ENCODE measurements at places on chromosomes 7 and 10.
A peak's percentile ranks its signal among the peaks of the same experiment; 100 is the strongest.

GRCh38 chr10:120077707-120078492, 185.4 kb downstream of the SEC23IP start:
- H3K4me1 ChIP-seq, result no peaks in the 10 kb centered on the region
- H3K27me3 ChIP-seq, result peaks cover 7% of the 10 kb centered on the region
- DNase-seq, result no peak
- no peak overlapping the region for H3K27ac ChIP-seq
- H3K36me3 ChIP-seq, result no peaks in the 10 kb centered on the region

DNA sequence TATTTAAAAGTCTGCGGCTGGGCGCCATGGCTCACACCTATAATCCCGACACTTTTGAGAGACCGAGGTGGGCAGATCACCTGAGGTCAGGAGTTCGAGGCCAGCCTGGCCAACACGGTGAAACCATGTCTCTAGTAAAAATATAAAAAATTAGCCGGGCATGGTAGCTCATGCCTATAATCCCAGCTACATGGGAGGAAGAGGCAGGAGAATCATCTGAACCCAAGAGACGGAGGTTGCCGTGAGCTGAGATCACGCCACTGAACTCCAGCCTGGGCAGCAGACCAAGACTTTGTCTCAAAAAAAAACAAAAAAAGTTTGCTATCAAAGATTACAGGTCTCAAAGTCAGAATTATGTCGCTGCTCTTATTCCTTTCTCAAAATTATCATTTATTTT, 55.5 kb downstream of the HIBADH start:
- H3K27ac ChIP-seq, result peak overlapping the region; percentile 69
- H3K36me3 ChIP-seq, result 0 out of 2 replicates have a peak, but pooled peaks cover 4% of the 10 kb centered on the region
- no peak for DNase-seq

- no peak for DNase-seq
- H3K27me3 ChIP-seq, result no peaks in the 10 kb centered on the region
- no peaks in the 10 kb centered on the region for H3K4me1 ChIP-seq
Measured at GRCh38 chr7:42694894-42695507, 216.9 kb downstream of the C7orf25 start.

DNA sequence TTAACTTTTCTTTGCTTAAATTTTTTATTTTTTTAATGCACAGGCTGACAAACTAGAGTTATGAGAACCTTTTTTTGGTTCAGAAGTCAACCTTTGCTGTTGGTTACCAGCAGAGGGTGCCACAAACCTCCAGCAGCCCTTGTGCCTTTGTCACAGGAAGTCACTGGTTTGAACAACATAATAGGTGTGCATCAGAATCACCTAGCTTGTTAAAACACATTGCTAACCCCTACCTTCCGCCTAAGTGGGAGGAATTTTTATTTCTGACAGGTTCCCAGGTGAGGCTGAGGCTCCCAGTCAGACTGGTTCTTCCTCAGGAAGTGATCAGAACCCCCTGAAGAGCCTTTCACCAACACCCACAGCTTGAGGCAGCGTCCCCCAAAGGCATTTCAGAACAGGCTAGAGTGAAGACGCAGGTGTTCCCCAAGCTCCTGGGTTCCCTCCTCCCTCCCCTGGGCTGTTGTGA, 22.6 kb upstream of the VDAC2 start:
- no peaks in the 10 kb centered on the region for H3K27me3 ChIP-seq
- H3K27ac ChIP-seq, result peak overlapping the region; percentile 39
- no peaks in the 10 kb centered on the region for H3K36me3 ChIP-seq
- no peak overlapping the region for H3K4me3 ChIP-seq
- no peak for DNase-seq

DNA sequence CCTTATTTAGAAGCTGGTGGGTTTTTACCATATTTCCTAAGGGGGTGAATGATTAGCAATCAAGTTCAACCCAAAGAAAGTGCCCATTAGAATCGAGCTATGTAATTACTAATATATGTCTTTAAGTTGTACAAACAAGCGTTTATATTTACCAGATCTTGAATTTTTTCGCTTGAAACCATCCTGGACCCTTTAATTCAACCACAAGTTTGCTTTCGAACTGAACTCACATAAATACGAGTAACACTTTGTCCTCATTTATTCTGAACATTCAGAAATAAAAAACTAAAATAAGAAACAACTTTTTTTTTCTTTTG, 1.5 kb downstream of the SRI start:
- H3K4me1 ChIP-seq, result peaks cover 5% of the 10 kb centered on the region
- peak overlapping the region; percentile 38 for H3K27ac ChIP-seq
- H3K36me3 ChIP-seq, result peaks cover 49% of the 10 kb centered on the region
- H3K27me3 ChIP-seq, result no peaks in the 10 kb centered on the region
- H3K4me3 ChIP-seq, result peak overlapping the region; percentile 99
- no peak for DNase-seq

Data from RWPE2 (cell line).